Activated T-cell treated with anti-CD3 and anti-CD28 coated beads, Interleukin-2, amount 50 U/mL, for 1 hour (primary cell): ENCODE measurements at places on chromosomes 3 and 15.

GRCh38 chr3:10942690-10943205, 49.8 kb upstream of the SLC6A1 start:
- DNase-seq: no peak

DNA sequence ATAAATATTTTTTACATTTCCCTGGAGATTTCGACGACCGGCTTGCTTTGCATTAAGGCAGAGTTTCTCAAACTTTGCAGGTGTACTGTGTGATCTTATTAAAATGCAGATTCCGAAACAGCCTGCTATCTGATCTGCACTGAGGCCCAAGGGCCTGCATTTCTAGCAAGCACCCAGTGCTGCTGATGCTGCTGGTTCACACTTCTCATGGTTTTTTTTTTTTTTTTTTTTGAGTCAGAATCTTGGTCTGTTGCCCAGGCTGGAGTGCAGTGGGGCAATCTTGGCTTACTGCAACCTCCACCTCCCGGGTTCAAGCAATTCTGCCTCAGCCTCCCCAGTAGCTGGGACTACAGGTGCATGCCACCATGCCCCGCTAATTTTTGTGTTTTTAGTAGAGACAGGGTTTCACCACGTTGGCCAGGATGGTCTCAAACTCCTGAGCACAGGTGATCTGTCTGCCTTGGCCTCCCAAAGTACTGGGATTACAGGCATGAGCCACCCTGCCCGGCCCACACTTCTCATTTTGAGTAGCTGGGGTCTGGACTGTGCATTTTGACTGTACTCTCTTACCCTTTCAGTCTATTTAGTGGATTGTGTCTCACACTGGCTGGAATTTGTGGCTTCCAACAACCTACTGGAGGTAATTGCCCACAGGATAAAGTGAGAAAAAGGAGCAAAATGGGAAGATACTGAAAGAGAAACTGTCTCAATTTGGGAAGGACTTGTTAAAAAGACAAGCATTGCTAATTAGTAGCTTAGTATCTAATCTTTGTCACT, 94.1 kb downstream of the ITPR1 start:
- no peak for DNase-seq

- DNase-seq: no peak
These were observed 984.1 kb downstream of the EPHA3 start for GRCh38 chr3:90091549-90091948.

GRCh38 chr15:93360318-93360717, 271.3 kb upstream of the RGMA start:
- DNase-seq: no peak

DNA sequence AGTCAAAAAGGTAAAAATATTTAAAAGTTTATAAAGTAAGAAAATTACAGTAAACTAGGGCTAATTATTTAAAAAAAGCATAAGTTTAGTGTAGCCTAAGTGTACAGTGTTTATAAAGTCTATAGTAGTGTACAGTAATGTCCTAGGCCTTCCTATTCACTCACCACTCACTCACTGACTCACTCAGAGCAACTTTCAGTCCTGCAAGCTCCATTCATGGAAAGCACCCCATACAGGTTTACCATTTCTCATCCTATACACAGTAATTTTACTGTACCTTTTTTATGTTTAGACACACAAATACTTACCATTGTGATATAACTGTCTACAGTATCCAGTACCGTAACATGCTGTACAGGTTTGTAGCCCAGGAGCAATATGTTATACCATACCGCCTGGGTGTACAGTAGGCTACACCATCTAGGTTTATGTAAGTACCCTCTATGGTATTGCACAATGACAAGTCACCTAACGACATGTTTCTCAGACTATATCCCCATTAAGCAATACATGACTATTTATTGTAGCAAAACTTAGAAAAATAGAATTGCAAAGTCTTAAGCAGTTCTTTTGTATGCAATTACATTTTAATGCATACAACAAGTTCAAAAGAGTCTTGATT, 19.5 kb downstream of the AVEN start:
- no peak for DNase-seq

DNA sequence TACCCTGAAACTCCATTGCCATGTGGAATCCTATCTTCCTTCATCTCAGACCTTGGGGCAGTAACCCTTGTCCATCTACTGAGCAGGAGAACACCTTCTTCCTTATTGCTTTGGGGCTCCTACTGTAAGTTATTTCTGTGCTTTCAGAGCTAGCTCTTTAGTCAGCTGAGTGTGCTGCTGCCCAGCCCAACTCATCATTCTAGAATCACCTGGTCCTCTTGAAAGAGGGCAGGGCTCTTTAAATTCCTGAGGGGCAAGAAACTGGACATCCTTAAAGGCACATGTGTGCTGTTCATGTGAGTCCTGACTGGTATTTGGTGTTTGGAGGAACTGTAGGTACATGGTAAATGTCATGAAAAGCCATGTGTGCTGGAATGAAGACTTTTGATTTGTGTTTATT, 140.9 kb downstream of the ARNT2 start:
- DNase-seq: no peak

DNA sequence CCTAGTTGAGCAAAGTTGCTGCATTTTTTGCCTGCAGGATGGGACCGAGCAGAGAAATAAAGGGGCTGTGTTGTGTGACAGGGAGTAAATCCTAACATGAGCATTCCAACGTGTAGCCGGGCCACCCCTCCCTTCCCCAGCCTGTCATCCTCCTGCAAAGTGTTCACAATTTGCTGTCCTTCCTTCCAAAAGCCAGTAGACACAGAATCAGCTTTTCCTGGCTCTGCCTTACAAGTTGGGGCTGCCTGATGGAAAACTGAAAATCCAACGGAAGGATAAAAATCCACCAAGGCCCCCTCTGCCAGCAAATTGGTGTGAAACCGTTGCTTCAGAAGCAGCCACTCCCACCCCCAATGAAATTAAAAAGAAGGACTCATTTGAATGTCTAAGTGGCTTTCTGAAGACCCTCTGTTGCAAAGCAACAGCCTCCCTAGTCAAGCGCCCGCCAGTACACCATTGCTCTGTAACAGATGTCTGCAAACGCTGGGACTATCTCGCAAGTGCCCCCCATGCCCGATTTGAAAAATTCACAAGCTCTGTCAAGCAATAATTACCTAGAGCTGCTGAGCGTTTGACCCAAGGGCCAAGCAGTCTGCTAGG, 665 bp downstream of the FRMD4B start:
- DNase-seq: no peak
